ENCODE measurements at places on chromosomes 12 and 14.
A peak's percentile ranks its signal among the peaks of the same experiment; 100 is the strongest.

GRCh38 chr14:60926002-60926401, 54.9 kb downstream of the TRMT5 start:
- no peak for DNase-seq

GRCh38 chr12:55849616-55850343, 7.0 kb upstream of the MMP19 start:
- DNase-seq: no peak

GRCh38 chr12:109492371-109492770, 14.9 kb downstream of the UBE3B start:
- DNase-seq: no peak

GRCh38 chr14:102184316-102185035, 44.8 kb downstream of the WDR20 start:
- no peak for DNase-seq

DNA sequence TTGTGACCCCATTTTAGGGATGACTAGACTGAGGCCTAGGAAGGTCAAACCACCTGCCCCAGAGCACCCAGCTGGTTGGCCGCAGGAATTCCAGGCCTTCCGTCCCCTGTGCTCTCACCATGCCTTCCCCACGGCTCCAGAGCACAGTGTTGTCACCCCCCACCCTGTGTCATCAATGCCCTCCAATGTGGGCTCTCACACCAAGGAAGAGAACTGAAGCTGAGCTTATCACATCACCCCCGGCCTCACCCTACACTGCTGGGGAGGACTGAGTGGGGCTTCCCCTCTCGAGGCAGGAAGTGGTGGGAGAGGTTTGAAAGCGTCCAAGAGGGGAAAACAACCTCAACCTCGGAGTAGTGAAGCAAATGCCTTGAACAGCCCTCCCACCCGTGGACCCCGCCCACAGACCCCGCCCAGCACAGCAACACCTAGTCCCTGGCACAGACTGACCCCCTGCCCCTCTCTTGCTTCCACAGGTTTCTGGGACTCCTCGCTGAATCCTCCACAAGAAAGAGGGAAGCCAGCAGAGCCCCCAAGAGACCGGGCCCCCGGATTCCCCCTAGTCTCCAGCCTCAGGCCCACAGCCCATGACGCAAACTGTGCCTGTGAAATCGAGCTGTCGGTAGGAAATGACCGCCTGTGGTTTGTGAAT, 97.2 kb downstream of the LGMN start:
- DNase-seq: peak; percentile 77

- DNase-seq: no peak
Measured at GRCh38 chr12:132123970-132124765, 20.0 kb downstream of the DDX51 start.

- DNase-seq: no peak
Measured at GRCh38 chr12:44531320-44531971, 344.7 kb downstream of the NELL2 start.

GRCh38 chr14:23361320-23361719, 3.7 kb downstream of the EFS start:
- DNase-seq: no peak

DNA sequence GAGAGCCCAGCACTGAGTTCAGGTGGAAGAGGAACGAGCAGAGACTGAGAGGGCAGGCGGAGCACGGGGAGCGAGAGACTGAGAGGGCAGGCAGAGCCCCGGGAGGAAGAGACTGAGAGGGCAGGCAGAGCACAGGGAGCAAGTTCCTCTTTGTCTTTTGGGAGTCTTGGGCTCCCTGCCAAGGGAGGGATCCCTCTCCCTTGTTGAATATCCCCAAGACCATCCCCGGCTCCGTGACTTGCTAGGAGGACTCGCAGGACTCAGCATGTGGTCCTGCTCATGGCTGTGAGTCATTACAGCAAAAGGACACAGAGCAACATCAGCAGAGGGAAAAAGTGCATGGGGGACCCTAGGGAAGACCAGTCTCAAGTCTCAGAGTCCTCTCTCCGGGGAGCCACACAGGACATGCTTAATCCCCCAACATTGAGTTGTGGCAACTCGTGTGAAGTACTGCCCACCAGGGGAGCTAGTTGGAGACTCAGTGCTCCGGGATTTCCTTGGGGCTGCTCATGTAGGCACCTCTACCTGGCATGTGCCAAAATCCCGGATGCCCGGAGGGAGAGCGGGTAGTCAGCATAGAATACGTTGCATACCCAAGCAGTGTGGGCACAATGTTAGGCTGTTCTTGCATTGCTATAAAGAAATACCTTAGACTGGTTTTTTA, 81.0 kb downstream of the CCDC92 start:
- no peak for DNase-seq

GRCh38 chr12:94909663-94910062, 93.8 kb downstream of the NDUFA12 start:
- DNase-seq: no peak

- no peak for DNase-seq
Measured at GRCh38 chr14:52363961-52364360, 49.8 kb downstream of the PTGER2 start.

- no peak for DNase-seq
Measured at GRCh38 chr12:29578070-29578469, 80.6 kb upstream of the OVCH1 start.

DNA sequence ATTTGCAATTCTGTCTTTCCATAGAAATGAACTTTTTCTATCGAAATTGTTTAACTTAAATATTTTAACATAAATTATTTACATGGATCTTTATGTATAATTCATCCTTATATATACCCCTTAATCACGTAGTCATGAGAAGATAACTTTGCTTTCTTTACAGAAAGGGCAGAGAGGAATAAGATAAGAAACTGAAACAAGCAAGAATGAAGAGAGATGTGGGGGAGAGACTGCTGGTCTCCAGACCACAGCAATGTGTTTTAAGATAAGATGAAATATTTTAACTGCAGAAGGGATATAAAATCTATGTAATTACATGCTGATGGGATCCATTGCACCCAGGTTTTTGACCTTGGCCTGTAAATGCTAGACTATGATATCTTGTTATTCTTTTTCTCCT, 34.7 kb upstream of the DNM1L start:
- DNase-seq: no peak

GRCh38 chr14:101624536-101624935, 63.2 kb downstream of the DIO3 start:
- no peak for DNase-seq

DNA sequence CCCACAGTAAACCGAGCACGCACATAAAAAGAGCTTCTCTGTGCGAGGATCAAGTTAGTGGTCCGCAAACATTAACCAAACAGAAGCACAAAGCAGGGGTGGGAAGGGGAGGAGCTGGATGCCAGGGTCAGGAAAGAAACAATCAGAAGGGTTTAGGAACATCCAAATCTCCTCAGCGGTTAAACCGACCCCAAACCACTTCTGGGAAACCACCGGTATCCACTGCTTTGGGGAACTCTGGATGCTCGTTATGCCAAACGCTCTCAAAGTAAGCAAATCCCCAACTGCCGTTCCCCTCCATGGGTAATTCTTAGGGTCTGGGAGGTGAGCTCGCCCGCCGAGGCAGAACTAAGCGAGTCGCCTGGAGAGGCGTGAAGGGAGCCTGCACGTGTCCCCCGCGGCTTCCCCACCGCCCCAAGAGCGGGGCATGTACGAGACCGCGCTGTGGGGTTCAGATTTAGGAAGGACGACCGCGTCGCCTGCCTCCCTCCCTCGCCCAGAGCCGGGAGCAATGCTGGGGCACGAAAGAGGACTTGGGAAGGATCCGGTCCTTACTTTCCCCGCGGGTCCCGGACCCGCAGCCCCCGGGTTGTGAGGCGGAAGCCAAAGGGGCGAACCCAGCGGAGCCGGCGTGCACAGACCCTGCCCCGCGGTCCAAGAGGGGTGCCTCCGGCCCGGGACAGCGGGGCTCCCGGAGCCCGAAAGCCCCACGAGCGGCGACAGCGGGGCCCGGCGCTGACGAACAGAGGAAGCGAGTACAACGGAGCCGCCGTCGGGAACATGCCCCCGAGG, 711 bp downstream of the SBNO1 start:
- DNase-seq: peak; percentile 57

GRCh38 chr12:106865683-106866082, 90.0 kb upstream of the TMEM263 start:
- no peak for DNase-seq

GRCh38 chr12:86710109-86710508, 453.9 kb upstream of the MGAT4C start:
- DNase-seq: no peak

- no peak for DNase-seq
Measured at GRCh38 chr12:75877763-75878621, 153.6 kb downstream of the PHLDA1 start.

- no peak for DNase-seq
Measured at GRCh38 chr12:40399656-40400055, 174.9 kb downstream of the LRRK2 start.

DNA sequence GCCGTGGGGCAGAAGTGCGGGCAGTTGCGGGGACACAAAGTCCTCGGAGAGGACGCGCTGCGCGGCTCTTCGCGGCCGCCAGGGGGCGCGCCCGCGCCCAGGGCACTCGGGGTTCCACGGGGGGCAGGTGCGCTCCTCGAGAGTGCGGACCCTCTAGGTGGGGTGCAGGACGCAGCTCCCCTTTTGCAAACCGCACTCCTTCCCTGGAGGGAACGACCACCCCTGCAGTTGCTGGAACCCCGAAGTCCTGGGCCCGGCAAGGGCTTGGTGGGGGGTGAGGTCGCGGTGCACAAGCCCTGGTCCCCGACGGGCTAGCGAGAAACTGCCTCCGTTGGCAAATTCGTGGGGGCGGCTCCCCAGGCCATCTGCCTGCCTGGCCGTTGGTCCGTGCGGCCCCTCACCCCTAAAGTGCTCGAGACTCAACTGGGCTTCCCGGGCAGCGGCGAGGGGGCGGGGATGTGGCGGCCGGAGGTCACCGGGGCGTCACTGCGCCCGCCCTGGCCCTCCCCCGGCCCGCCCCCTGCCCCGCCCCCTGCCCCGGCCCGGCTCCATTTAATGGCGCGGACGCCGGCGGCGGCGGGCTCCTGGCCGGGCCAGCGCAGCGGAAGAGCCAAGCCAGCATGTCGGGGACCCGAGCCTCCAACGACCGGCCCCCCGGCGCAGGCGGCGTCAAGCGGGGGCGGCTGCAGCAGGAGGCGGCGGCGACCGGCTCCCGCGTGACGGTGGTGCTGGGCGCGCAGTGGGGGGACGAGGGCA, at the start of gene ADSS1:
Gene ADSS1, plus strand, starts transcription at position 579 of the 756 bp plus-strand sequence. Its CDS starts 42 bp downstream, at position 621.
- DNase-seq: peak; percentile 86

- DNase-seq: no peak
Measured at GRCh38 chr12:39230086-39230485, 212.8 kb downstream of the KIF21A start.

GRCh38 chr12:57006809-57007475, 596 bp upstream of the ZBTB39 start:
- no peak for DNase-seq

DNA sequence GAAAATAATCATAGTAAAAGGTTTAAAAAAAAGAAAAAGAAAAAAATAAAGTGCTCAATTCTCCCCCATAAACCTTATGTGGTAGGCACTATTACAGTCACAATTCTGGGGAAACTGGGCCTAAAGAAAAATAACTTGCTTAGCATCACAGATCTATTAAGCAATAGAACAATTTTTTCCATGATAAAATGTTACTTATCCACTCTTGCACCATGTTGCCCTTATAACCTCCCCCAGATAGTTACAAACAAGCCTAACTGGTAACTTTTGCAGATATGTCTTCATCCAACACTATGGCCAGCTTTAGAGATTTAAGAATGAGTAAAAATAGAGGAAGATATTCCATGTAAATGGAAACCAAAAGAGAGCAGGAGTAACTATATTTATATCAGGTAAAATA, 164.8 kb downstream of the DUSP6 start:
- no peak for DNase-seq

- DNase-seq: no peak
Measured at GRCh38 chr14:65226824-65227604, 124.7 kb upstream of the MAX start.

DNA sequence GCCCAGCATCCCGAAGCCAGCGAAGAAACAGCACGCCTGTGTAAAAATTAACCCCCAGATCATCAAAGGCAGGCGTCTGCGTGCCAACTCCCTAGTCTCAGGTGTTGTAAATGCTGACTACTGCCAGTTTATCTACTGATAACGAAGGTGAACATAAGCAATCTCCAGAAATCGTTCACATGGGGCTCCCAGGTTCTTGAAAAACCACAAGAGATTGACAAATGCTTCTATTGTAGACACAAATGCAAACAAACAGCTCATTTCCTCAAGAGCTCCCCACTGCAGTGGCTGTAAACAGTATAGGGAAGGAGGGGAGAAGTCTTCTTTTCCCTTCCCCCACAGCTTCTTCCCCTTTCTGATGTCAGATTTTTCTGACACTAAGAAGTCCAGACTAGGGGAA, 5.3 kb upstream of the PLEKHG3 start:
- no peak for DNase-seq

GRCh38 chr12:108599541-108599940, 1.7 kb upstream of the TMEM119 start:
- no peak for DNase-seq

Measured in activated naive CD8-positive, alpha-beta T cell treated with anti-CD3 and anti-CD28 coated beads, Interleukin-2, amount 10 ng/mL, durations not matched to agents 7 days and 5 days (primary cell).